ENCODE measurements at places on chromosomes 12 and 14. TPM values are rescaled to one million over a fixed set of nuclear protein-coding genes. Genes with fewer than 3 reads are reported as not detected.

Gene EXOC3L4
- 5.2 TPM for total RNA-seq

DNA sequence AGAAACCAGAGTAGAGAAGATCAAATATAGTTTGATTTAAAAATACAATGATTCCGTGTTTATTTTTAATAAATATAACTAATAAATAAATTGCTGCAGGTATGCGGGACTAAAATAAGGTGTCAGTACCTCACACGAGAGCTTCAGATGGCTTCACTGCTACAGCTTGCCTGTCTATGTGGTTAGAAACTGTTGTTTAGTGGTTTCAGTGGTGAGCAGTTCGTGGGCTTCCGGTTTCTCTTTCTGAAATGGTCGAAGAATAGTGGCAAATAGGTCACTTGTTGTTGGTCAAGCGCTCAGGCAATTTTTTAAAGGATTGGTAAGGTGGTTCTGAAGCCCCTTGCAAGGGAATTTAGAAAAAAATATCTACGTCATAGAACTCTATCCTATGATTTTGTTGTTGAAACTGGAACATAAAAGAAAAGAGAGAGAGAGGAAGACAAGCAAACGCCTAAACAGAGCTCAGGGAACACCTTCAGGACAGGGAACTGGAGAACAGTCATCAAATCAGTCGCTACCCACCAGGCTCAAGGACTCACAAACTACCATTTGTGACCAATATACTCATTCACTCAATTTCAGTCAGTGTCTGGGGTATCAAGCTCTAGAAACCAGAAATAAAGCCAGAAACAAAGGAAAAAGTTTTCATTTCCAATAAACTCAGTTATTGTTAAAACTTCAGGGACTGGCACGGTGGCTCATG lies 31.3 kb downstream of the GABARAPL1 start:
- DNase-seq = no peak

Gene DEGS2
- total RNA-seq = not detected

GRCh38 chr14:58078471-58078870 lies 73.5 kb downstream of the ARMH4 start:
- no peak for DNase-seq

Gene FGF23
- not detected for total RNA-seq

- no peak for DNase-seq
Measured at GRCh38 chr12:55820679-55821078, 2.8 kb downstream of the ORMDL2 start.

Gene AKT1
- 121 TPM for total RNA-seq

Gene SERPINA12
- not detected for total RNA-seq

DNA sequence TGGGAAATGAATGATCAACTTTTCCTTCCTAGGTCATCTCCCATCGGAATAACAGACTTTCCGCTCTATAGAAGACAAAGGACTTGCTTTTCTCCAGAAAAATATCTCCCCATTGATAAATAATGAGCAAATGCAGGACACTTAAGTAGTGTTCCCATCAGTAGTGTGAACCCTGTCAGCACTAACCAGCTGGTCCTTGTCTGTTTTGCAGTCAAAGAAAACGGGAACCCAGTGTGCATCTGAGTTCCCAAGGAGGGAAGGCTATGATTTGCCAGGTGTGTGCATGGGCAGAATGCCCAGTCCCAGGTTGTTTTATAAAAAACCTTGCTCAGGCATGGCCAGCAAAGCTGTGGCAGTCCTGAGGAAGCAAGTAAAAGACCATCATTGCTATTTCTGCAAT lies 256.5 kb upstream of the HMGA2 start:
- no peak for DNase-seq

DNA sequence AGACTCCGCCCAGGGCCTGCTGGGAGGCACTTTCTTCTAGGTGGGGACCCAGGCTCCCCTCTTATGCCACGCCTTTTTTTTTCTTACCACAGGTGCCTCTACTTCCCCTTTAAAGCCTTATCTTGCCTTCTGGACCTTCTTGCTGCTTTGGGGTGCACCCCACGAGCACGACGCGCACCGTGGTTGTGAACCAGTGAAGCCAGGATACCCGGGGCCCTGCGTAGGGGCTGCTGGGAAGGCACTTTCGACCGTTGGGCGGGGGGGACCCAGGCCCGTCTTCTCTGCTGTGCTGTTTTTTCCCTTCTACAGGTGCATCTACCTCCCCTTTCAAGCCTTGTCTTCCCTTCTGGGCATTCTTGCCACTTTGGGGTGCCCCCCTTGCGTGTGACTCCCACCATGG lies 305.4 kb downstream of the ALG10 start:
- no peak for DNase-seq

DNA sequence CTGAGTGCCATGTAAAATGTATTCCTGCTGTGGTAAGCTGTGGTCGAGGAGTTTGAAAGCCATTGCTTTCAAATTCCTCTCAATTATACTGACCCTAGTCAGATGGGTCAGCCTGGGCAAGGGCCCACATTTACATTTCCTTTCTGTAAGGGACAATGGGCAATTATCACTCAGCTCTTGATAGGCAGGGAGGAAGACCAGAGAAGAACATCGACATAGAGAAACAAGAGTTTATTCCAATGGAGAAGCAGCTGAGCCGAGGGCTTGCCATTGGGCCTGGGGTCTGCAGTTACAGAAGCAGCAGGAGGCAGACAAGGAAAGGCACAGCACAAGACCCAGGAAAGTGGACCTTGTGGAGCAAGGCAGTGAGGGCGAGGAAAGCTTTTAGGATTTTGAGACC lies 9.7 kb downstream of the NRIP2 start:
- DNase-seq = no peak

DNA sequence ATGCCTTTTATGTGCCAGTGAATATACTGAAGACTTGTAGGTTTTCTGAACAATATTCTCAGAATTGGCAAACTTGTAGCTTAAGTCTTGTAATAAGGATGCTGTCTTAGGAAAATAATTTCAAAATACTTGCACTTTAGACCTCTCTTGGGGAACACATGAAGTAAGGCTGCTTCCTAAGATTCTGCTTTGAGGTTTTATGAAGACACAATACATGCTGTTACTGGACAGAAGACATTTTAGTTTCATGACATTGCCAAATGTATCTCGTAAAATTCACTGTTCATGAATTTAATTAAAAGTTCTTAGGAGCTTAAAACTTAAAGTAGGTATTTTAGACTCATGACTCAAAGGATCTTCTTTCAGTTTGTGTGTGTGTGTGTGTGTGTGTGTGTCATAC lies 80.7 kb downstream of the RAD51B start:
- DNase-seq = no peak

DNA sequence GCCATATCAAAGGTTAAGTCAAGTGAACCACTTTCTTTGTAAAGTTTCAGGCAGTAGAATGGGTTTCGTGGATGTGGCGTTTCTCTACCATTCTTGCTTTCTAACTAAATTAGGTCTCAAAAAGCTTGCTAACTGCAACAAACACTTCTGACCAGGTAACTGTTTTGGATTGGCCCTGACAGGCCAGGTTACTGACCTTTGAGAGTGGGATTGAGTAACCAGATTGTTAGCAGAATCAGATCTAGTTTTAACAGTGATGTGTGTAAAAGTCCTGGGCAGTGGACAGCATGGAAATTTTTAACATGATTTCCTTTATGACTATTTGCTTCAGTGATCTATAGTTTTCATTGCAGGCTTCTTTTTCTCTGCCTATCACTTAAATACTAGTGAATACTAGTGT lies 57.9 kb downstream of the TMTC3 start:
- DNase-seq = no peak

GRCh38 chr14:31942166-31942841 lies 134.8 kb upstream of the ARHGAP5 start:
- no peak for DNase-seq

- DNase-seq = no peak
Measured at GRCh38 chr14:35277179-35277578, 15.0 kb upstream of the PSMA6 start.

Gene IL23A
- total RNA-seq = not detected

Gene SOAT2
- not detected for total RNA-seq
